Caudate nucleus (tissue), 63 donors: ENCODE measurements at places on chromosomes 12 and 14.

- DNase-seq = no peak
These were observed 32.1 kb downstream of the DMAC2L start for GRCh38 chr14:50344116-50344775.

DNA sequence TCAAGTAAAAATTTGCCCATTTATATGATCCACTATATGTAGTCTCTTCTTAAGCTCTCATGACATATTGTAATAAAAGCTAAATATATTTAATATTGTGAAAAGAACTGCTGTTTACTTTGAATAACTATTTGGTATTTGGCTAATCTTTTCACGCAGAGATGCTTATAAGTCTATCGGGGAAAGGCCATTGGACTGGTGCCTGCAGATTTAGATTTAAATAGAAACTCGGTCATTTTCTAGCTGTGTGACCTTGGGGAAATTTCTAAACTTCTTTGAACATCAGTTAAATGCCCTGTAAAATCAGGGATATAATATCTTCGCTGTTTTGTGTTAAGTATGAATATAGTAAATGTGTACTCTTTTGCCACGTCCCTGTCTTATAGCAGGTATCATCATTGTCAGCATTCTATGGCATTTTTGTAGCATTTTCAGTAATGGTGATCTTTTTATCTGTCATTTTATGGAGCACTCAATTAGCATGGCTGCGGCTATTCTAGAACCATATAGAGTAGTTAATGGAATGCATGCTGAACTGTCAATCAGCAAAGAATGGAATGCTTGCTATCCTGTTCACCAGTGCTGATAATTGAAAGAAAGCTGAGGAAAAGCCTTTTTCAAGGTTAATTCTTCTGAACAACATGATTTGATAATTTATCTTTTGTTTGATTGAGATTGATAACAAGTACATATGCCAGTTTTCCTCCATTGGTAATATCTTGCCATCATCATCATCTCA, 181.2 kb downstream of the TMTC2 start:
- no peak for DNase-seq

GRCh38 chr12:103387385-103387784, 108.4 kb downstream of the C12orf42 start:
- no peak for DNase-seq

GRCh38 chr14:104222396-104223036, 84.1 kb downstream of the KIF26A start:
- no peak for DNase-seq

DNA sequence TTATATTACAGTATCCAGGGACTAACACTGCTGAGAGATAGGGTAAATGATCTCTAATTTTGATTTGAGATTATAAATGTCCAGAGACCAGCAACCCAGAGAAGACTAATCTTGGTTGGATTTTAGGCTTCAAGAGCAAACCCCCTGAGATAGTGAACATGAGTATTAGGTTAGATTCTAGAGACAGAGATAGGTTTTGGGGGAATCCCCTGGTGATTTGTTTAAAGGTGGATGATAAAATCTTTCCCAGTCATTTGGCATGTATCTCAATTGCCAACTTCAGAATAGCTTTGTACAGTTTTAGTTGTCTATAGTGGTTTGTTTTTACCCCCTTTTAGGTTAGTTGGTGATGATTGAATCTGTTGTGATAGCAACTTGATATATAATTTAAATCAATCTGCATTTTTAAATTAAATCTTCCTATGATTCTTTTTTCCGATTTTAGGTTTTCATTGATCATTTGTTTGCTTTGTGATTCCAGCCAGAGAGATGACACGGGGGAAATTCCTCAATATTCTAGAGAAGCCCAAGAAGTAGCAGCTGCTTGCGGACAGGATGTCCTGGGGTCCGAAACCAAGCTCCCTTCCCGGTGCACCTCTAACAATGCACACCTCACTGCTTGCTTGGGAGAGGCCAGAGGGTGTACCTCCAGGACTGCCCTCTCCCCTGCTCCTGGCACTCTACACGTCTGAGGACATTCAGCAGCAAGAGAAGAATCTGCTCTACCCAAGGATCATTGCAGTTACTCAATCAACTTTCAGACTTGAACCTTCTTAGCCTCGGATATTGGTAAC, 40.6 kb upstream of the VSX2 start:
- no peak for DNase-seq

GRCh38 chr14:89365061-89365801, 51.8 kb downstream of the FOXN3 start:
- DNase-seq = peak; percentile 35

DNA sequence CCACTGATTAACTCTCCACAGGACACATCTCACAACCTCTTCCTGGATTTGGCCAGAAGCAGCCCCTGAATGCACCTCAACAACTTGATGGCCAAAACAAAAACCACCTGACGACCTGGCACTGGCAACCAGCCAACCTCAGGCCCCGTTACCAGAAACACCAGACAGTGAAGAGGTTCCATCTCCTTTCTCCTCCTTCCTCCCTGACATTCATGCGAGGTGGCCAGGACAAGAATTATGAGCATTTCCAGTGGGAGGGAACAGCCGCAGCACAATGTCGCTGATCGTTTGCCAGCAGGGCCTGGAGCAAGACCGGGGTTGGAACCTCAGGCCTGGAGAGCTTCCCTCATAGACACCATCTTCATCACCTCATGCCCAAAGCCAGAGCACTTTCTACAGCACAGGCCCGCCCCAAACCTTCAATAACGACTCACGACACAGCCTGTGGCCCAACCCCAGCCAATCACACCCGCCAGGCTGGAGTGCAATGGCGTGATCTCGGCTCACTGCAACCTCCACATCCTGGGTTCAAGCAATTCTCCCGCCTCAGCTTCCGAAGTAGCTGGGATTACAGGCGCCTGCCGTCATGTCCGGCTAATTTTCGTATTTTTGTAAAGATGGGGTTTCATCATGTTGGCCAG, 48.7 kb downstream of the CCDC88C start:
- DNase-seq = no peak

GRCh38 chr14:77926942-77927341, 127.0 kb downstream of the ADCK1 start:
- no peak for DNase-seq

DNA sequence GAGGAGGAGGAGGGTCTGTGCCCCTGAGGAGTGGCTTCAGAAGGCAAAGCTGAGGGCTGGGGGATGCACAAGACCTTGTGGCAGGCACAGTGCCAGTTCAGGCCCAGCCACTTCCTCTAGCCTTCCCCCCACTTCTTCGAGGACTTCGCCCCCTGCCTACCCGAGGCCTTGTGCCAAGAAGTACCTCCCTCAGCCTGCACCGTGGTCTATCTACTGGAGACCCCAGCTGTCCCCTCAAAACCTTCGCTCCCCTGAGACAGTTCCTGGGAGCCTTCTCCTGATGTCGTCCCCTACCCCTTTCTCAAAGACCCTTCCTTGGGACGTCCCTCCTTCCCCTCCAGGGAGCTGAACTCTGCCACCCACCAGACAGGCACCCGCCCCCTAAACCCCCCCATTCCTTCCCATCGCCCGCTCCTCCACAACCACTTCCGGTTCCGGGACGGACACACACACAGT, 604 bp downstream of the ZNF384 start:
- DNase-seq = no peak

GRCh38 chr12:4279198-4279690, 5.7 kb downstream of the CCND2 start:
- no peak for DNase-seq

DNA sequence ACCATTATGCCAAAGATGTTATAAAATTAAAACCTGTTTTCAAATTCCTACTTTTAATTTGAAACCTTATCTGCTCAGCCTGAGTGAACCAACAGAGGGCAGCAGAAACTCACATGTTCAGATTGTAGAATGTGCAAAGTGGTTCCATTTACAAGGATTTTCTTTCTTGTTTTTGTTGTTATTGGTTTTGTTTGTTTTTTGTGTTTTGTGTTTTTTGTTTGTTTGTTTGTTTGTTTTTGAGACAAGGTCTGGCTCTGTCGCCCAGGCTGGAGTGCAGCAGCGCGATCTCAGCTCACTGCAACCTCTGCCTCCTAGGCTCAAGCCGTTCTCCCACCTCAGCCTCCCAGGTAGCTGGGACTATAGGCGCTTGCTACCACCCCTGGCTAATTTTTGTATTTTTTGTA, 22.8 kb upstream of the GARIN2 start:
- DNase-seq = no peak

- no peak for DNase-seq
These were observed 1.7 kb upstream of the EGLN3 start for GRCh38 chr14:33952541-33952940.

DNA sequence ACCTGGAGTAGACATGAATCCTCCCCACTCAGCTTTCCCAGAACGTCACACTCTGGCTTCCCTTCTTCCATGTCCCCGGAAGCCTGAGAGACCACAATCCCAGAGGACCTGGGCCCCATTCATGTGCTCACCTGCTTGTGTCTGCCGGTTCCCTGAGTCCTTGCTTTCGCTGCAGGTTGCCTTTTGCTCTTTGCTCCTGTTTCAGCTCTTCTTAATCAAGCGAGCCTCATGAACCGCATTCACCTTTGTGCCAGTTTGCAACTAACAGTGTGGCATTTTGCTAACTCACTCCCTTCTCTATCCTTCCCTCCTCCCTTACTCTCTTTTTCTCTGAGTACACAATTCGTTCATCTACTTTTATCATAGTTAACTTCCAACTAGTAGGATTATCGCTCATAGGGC, 23.1 kb downstream of the ENTPD5 start:
- no peak for DNase-seq

GRCh38 chr12:81668475-81668874, 90.7 kb downstream of the PPFIA2 start:
- peak; percentile 10 for DNase-seq

- no peak for DNase-seq
These were observed 12.5 kb upstream of the AJUBA start for GRCh38 chr14:22994762-22995275.

- DNase-seq = no peak
These were observed 403 bp upstream of the PNP start for GRCh38 chr14:20468764-20469241.

GRCh38 chr14:23633160-23633701, 2.9 kb upstream of the DHRS2 start:
- DNase-seq = no peak

DNA sequence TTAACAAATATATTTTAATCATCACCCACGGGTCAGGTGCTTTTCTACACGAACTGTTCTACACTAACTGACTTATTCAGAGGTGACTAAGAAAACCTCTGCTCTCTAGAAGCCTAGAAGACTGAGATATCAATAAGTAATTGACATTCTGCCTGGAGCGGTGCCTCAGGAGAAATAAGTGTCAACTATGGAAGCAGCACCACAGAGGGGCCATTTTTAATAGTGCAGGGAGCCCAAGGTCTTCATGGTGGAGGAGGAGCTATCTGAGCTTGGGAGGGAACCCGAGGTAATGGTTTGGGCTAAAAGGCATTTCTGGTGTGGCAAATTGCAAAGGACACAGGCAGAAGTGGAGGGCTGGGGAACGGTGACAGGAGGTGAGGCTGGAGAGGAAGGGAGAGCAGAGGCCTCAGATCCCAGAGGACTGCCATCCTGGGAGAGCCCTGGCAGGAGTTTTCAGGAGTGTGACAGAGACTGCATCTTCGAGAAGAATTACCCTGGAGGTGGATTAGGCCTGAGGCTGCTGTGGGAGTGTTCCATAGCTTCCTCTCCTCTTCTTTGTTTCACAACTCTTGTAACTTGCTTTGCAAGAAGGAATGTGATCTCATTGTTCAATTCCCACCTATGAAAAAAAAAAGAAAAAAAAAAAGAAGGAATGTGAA, 123.1 kb downstream of the NPAS3 start:
- DNase-seq = no peak

DNA sequence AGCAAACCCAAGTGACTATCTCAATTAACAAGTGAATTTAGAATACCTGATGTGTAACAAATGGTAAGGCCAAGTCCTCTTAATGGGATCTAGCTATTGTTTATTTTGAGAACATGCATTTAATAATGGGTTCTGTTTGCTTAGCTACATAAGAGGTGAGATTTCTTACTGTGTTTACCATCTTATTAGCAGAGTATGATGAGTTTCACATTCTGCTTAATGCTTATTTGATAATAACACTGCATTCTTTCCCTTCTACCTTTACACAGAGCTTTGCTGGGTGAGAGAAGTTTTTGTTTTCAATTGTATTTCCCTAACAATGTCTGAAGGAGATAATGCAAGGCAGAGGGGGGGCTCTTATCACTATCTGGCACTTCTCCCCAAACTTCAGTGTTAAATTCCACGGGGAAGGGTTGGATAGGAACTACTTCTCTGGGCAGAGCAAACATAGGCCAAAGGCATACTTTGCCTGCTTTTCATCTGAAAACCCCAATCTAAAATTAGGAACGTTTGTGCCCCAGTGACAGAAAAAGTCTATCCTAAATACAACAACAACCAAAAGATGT, 129.0 kb upstream of the ATXN7L3B start:
- no peak for DNase-seq

GRCh38 chr12:86148071-86148470, 108.1 kb downstream of the MGAT4C start:
- no peak for DNase-seq

GRCh38 chr12:128594521-128594920, 229.2 kb downstream of the SLC15A4 start:
- DNase-seq = no peak

GRCh38 chr12:28602786-28603185, 412.5 kb downstream of the CCDC91 start:
- no peak for DNase-seq

DNA sequence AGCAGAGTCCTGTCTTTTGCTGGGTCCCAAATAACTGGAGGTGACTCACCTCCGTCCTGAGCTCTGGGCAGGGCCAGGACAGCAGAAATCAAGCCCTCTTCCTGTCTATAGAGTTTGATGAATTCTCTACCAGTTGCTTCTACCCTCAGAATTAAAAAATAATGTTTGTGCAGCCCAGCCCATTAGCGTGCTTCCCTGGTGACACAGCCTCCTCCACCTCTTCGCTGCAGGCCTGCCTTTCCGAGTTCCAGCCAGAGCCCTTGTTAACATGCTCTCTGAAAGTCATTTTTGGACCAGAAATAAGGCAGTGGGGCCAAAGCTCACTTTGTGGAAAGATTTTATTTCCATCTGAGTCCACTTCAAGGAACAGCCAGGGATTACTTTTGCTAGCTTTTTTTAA, 94.0 kb downstream of the TBX5 start:
- no peak for DNase-seq

GRCh38 chr14:91349481-91350074, 68.0 kb downstream of the CCDC88C start:
- DNase-seq = no peak

DNA sequence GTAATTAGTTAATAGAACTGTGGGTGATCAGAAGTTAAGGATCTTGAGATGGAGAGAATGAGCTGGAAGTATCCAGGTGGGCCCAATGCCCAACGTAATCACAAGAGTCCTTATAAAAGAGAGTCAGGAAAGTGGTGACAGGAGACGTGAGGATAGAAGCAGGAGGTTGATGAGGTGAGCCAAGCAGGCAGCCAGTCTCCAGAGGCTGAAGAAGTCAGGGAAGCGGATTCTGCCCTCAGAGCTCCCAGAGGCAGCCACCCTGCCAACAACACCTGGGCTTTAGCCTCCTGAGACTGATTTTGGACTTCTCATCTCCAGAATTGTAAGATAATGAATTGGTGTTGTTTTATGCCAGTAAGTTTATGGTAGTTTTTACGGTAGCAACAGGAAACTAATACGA, 10.1 kb upstream of the SAV1 start:
- no peak for DNase-seq
